ENCODE measurements at places on chromosomes 4 and X.

DNA sequence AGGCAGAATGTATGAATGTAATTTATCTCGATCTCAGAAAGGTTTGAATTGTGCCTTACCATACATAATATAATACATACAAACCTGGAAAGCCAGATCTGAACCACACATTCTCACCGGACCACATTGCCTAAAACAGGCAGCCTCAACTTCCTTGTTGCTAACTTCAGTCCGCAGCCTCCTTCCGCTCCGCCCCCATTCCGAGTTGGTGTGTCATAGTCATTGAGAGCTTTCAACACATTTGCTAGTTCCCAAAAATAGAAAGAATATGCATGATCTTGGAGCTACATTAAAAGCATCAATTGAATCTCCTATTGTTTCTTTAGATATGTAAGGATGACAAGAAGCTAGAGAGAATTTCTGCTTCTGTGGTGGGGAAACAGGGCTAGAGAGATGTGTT, 127.2 kb downstream of the ARHGEF9 start:
- no peak for DNase-seq

GRCh38 chr4:144650311-144651005, 4.5 kb downstream of the HHIP start:
- no peak for DNase-seq

DNA sequence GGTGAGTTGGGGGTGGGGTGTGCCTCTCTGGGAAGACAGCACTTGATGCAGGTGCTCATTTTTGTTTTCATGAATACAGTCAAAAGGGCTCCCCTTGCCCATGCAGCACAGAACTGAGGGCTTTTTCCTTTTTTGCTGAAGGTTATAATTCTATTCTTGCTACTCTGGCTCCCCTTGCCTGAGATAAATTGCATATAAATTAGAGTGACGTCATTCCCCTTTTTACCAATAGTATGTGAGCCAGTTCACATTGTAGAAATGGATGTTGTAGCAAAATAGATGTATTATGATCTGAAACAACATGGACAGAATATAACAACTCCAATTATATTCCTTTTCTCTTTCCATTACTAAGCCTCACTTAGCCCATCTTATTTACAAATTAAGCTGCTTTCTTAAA, 28.4 kb downstream of the CXorf58 start:
- no peak for DNase-seq

- no peak for DNase-seq
Observed at GRCh38 chr4:148800940-148801339, 358.7 kb upstream of the NR3C2 start.

GRCh38 chr4:120452001-120452400, 385.4 kb upstream of the MAD2L1 start:
- DNase-seq, result no peak
